ENCODE measurements at places on chromosomes 4 and X. TPM values are rescaled to one million over a fixed set of nuclear protein-coding genes. Genes with fewer than 3 reads are reported as not detected.

DNA sequence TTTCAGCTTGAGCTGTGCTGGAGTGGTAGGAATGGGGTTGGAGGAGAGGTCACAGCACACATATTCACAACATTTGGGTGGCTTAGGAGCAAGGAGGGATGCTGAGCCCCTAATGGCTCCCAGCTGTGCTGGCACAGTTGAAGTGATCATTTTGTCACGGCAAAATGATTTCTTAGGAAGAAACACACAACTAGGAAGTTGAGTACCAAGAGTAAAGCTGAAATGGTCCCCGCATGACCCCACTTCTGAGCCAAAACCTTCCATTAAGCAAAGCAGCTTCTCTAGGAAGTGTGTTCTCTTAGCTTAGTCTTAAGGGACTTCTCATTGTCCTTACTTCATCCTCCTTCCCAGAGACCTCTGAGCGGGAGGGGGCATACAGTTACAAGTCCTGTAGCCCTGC, 12.6 kb downstream of the CAPN6 start:
- no peak overlapping the region for H3K27ac ChIP-seq
- no peak overlapping the region for H3K4me3 ChIP-seq
- H3K36me3 ChIP-seq = no peaks in the 10 kb centered on the region
- no peaks in the 10 kb centered on the region for H3K4me1 ChIP-seq
- no peak for DNase-seq

GRCh38 chr4:73770917-73771316, 30.5 kb downstream of the CXCL8 start:
- no peaks in the 10 kb centered on the region for H3K4me1 ChIP-seq
- no peaks in the 10 kb centered on the region for H3K27me3 ChIP-seq
- no peaks in the 10 kb centered on the region for H3K36me3 ChIP-seq
- no peak for DNase-seq

DNA sequence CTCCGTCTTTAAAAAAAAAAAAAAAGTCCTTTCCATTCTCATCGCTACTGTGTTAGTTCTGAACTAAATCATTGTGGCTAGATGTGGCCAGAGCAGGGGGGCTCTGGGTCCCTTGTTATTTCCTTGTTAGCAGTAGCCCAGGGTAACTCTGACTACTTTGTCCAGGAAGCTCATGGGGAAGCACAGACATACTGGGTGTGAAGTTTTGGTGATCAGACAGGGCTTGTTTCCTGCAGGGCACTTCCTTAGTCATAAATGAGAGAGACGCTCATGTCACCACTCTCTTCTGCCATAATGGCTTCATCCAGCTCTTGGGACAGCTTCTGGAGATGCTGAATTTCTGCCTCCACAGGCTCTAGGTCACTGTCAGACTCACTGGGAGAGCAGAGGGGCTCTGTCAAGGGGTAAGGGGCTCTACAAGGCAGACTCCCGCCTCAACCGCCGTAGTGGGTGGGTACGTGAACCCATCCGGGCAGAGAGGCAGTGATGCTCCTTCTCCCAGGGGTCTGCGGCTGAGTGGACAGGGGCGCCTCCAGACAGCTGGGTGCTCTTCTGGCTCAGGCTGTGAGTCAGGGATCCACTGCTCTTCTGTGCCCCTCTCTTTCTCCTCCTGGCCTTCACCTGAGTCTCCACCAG, 12.9 kb downstream of the STIM2 start:
- DNase-seq = peak; percentile 78
- peaks cover 45% of the 10 kb centered on the region for H3K36me3 ChIP-seq
- H3K4me1 ChIP-seq = peaks cover 66% of the 10 kb centered on the region
- H3K27ac ChIP-seq = peak overlapping the region; percentile 89
- H3K4me3 ChIP-seq = peak overlapping the region; percentile 55
- no peaks in the 10 kb centered on the region for H3K27me3 ChIP-seq

DNA sequence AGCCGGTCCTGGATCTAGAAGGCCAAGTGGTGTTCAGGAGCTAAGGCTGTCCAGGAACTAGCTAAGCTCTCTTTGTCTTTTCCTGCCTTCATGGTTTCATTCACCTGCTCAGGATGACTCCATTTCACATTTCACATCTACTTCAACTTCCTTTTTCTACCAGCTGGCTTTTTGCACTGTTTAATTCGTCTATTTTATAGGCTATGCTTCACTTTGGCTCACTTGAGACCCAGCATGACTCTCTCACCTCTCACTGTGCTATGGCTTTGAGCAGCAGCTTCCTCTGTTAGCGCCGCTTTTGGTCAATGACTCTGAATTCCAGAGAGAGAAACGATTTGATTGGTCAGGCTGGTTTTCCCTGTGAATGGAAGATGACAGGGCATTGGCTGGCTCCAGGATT, 213.5 kb upstream of the CLNK start:
- H3K4me1 ChIP-seq = no peaks in the 10 kb centered on the region
- H3K4me3 ChIP-seq = no peak overlapping the region
- H3K27me3 ChIP-seq = no peaks in the 10 kb centered on the region
- no peak overlapping the region for H3K27ac ChIP-seq
- no peaks in the 10 kb centered on the region for H3K36me3 ChIP-seq

- peaks cover 8% of the 10 kb centered on the region for H3K4me1 ChIP-seq
- peak; percentile 37 for DNase-seq
Observed at GRCh38 chrX:51336584-51336983, 4.0 kb downstream of the NUDT10 start.

- H3K4me3 ChIP-seq = peak overlapping the region; percentile 34
- H3K4me1 ChIP-seq = peaks cover 35% of the 10 kb centered on the region
- peak overlapping the region; percentile 70 for H3K27ac ChIP-seq
Observed at GRCh38 chr4:113825272-113825671, 63.7 kb upstream of the CAMK2D start.

- no peaks in the 10 kb centered on the region for H3K36me3 ChIP-seq
- H3K4me1 ChIP-seq = peaks cover 6% of the 10 kb centered on the region
- H3K27ac ChIP-seq = no peak overlapping the region
- H3K27me3 ChIP-seq = peaks cover 4% of the 10 kb centered on the region
- no peak overlapping the region for H3K4me3 ChIP-seq
Observed at GRCh38 chr4:56227301-56227835, 159.9 kb downstream of the AASDH start.

GRCh38 chr4:88599714-88600113, 7.4 kb downstream of the HERC3 start:
- H3K27ac ChIP-seq = peak overlapping the region; percentile 26
- H3K27me3 ChIP-seq = no peaks in the 10 kb centered on the region
- H3K36me3 ChIP-seq = peaks cover 53% of the 10 kb centered on the region
- DNase-seq = no peak
- no peak overlapping the region for H3K4me3 ChIP-seq
- peaks cover 44% of the 10 kb centered on the region for H3K4me1 ChIP-seq

GRCh38 chrX:78493180-78493579, 165.8 kb upstream of the CYSLTR1 start:
- no peak for DNase-seq
- no peak overlapping the region for H3K4me3 ChIP-seq
- no peak overlapping the region for H3K27ac ChIP-seq
- peaks cover 7% of the 10 kb centered on the region for H3K4me1 ChIP-seq
- no peaks in the 10 kb centered on the region for H3K27me3 ChIP-seq

DNA sequence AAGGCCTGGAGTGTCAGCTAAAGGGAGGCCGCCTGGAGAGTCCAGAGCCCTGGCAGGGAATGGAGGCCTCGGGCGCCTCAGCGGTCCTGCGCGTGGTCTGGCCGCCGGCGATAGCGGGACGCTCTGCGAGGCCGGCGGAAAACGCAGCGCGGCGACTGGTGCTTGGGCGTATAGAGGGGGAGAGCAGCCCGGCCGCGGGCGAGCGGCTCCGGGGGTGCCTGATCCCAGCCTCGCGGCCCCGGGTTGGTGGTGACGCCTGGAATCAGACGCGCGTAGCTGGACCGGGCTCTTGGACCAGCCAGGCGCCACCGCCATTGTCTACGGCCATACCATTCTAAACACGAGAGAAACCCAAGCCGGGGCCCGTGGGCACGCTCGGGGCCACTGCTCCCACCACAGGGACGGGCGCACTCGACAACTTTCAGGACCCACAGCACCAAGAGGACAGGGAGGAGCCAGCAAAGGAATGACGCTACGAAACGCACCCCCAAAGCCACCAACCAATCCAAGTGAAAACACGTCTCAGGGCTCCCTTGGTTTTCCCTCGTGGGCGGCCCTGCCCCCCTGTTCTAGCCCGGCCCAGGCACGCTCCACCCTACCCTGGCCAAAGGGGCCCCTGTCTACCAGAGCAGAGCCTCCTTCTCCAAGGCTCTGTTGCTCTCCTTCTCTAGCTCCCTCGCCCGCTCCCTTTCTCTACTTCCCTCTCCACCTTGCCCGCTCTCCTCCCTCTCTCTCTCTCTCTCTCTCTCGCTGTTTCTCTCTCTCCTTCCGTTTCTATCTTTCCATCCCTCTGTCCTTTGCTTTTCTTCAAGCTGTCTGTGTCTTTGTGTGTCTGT, 7.8 kb downstream of the FRG2 start:
- H3K4me3 ChIP-seq = peak overlapping the region; percentile 32
- no peak for DNase-seq
- peak overlapping the region; percentile 78 for H3K27ac ChIP-seq
- peaks cover 25% of the 10 kb centered on the region for H3K36me3 ChIP-seq
- H3K27me3 ChIP-seq = peaks cover 62% of the 10 kb centered on the region

- H3K4me1 ChIP-seq = no peaks in the 10 kb centered on the region
- H3K27ac ChIP-seq = no peak overlapping the region
- no peak for DNase-seq
- no peaks in the 10 kb centered on the region for H3K36me3 ChIP-seq
Observed at GRCh38 chr4:165514739-165515138, 135.9 kb downstream of the CPE start.

GRCh38 chrX:1384658-1385252, 7.2 kb downstream of the SLC25A6 start:
- no peaks in the 10 kb centered on the region for H3K27me3 ChIP-seq
- H3K4me3 ChIP-seq = no peak overlapping the region

- no peaks in the 10 kb centered on the region for H3K4me1 ChIP-seq
- DNase-seq = no peak
- no peak overlapping the region for H3K27ac ChIP-seq
- H3K36me3 ChIP-seq = no peaks in the 10 kb centered on the region
- no peaks in the 10 kb centered on the region for H3K27me3 ChIP-seq
Observed at GRCh38 chrX:31222946-31223345, 151.1 kb upstream of the FTHL17 start.

GRCh38 chr4:2937146-2937857, 25.9 kb downstream of the NOP14 start:
- H3K36me3 ChIP-seq = peaks cover 60% of the 10 kb centered on the region
- no peaks in the 10 kb centered on the region for H3K27me3 ChIP-seq
- H3K4me3 ChIP-seq = peak overlapping the region; percentile 84
- peaks cover 64% of the 10 kb centered on the region for H3K4me1 ChIP-seq
- DNase-seq = no peak

DNA sequence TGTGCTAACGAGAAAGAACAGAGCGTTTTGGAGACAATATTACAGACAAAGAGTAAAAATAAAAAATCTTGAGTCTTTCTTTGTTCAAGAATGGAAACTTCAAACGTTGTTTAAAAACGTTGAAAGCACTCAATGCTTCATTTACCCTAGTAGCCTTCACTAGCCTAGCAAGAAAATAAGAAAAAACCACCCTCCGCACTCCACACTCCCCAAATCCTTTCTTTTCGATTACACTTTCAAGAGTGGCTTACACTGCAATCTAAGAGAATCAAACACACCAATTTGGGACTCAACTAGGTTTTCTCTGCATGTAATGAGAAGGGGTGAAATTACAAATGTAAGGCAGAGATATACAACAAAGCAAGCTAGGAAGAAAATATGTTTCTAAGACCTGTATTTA, 4.7 kb downstream of the TMSB4X start:
- peaks cover 45% of the 10 kb centered on the region for H3K36me3 ChIP-seq
- H3K4me3 ChIP-seq = peak overlapping the region; percentile 95
- no peak for DNase-seq
- peak overlapping the region; percentile 98 for H3K27ac ChIP-seq
- H3K27me3 ChIP-seq = no peaks in the 10 kb centered on the region
- peaks cover 51% of the 10 kb centered on the region for H3K4me1 ChIP-seq

- H3K4me1 ChIP-seq = no peaks in the 10 kb centered on the region
- no peak overlapping the region for H3K27ac ChIP-seq
- H3K4me3 ChIP-seq = no peak overlapping the region
- peak; percentile 52 for DNase-seq
Observed at GRCh38 chr4:8090312-8090711, 68.3 kb downstream of the ABLIM2 start.

- no peaks in the 10 kb centered on the region for H3K4me1 ChIP-seq
- H3K4me3 ChIP-seq = no peak overlapping the region
- H3K27me3 ChIP-seq = no peaks in the 10 kb centered on the region
- no peak overlapping the region for H3K27ac ChIP-seq
Observed at GRCh38 chr4:176376032-176376614, 56.4 kb downstream of the SPCS3 start.

DNA sequence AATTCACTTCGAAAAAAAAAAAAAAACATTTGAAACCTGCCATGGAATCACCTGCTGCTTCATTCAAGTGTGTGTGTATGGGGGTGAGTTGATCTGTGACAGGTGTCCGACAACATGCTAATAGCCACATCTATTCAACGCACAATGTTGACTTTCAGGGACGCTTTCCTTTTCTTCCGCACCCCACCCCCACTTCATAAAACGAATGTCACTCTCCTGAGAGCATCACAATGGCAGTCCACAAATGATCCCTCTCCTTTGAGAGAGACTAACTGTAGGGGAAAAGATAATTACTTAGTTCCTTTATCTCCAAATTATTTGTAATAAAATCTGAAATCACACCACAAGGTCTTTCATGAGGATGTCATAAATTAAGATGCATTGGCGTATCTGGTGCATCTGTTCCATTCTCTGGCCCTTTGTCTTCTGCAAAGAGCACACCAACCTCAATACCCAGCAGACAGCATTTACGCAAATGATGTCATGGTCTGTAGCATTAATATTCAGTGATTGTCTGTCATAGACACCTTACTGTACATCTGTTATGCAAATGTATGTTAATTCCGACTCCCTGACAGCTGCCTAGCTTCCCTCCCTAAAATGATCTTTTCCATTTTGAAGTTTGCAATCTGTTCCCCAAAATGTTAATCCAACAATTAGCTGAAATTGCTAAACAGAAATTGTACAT, 640.0 kb upstream of the BOD1L1 start:
- no peaks in the 10 kb centered on the region for H3K36me3 ChIP-seq
- H3K27ac ChIP-seq = no peak overlapping the region
- no peaks in the 10 kb centered on the region for H3K4me1 ChIP-seq
- H3K27me3 ChIP-seq = no peaks in the 10 kb centered on the region

GRCh38 chr4:153929675-153930074, 140.8 kb upstream of the SFRP2 start:
- H3K4me3 ChIP-seq = no peak overlapping the region
- H3K27ac ChIP-seq = no peak overlapping the region
- peaks cover 12% of the 10 kb centered on the region for H3K27me3 ChIP-seq
- H3K36me3 ChIP-seq = no peaks in the 10 kb centered on the region
- DNase-seq = no peak

DNA sequence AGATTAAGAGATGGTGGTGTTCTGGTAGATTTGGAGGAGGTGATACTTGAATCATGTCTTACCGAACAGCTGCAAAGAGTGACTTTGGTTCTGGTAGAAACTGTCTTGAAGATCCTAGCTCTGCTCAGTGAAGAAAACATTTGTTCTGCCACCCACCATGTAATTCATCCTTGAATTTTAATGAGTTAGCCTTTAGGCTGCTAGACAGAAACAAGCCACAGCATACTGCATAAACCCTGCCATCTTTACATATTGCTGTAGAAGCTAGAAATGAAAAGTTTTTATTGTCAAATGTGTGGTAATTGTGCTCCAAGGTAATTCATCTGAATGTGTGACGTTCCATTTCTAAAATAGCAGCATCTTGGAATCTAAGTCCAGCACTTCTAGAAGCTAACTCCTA, 161.0 kb upstream of the RAPGEF2 start:
- H3K4me3 ChIP-seq = no peak overlapping the region
- peaks cover 13% of the 10 kb centered on the region for H3K27me3 ChIP-seq
- no peaks in the 10 kb centered on the region for H3K4me1 ChIP-seq
- H3K27ac ChIP-seq = no peak overlapping the region
- no peaks in the 10 kb centered on the region for H3K36me3 ChIP-seq

The FAT4 gene
- not detected for total RNA-seq

The PPP2R2C gene
- not detected for total RNA-seq

The CENPVL2 gene
- total RNA-seq = not detected

The P2RY4 gene
- total RNA-seq = 0.45 TPM

The UGT2A1 gene
- not detected for total RNA-seq

The BEX5 gene
- 2.2 TPM for total RNA-seq

The PDE6B gene
- total RNA-seq = 17.7 TPM

The PAGE2B gene
- 0.97 TPM for total RNA-seq

Measured in activated CD8-positive, alpha-beta T cell treated with anti-CD3 and anti-CD28 coated beads, Interleukin-2, amount 10 ng/mL, durations not matched to agents 7 days and 5 days (primary cell).